HT-29 (cell line): ENCODE measurements at places on chromosomes 1 and 21.

- no peak for DNase-seq
These were observed 79.3 kb downstream of the ADARB1 start for GRCh38 chr21:45153358-45154318.

DNA sequence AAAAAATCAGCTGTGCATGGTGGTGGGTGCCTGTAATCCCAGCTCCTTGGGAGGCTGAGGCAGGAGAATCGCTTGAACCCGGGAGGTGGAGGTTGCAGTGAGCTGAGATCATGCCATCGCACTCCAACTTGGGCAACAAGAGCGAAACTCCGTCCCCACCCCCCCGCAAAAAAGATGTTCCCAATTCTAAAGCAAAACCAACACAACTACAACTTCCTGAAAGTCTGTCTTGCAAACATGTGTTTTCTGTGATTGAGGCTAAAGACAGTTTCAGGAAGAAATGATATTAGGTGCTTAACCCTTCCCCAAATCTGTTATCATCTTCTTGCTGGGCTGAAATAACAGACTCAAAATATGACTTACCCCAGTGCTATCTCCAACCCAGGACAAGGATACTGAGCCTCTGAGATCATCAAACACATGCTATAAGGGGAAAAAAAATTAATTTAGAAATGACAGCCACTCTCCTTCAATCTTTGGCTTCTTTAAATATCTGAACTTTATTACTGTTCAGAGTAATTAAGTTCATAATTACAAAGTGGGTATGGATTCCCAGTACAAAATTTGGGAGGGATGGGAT is 28.5 kb downstream of the SORT1 start:
- DNase-seq: no peak

DNA sequence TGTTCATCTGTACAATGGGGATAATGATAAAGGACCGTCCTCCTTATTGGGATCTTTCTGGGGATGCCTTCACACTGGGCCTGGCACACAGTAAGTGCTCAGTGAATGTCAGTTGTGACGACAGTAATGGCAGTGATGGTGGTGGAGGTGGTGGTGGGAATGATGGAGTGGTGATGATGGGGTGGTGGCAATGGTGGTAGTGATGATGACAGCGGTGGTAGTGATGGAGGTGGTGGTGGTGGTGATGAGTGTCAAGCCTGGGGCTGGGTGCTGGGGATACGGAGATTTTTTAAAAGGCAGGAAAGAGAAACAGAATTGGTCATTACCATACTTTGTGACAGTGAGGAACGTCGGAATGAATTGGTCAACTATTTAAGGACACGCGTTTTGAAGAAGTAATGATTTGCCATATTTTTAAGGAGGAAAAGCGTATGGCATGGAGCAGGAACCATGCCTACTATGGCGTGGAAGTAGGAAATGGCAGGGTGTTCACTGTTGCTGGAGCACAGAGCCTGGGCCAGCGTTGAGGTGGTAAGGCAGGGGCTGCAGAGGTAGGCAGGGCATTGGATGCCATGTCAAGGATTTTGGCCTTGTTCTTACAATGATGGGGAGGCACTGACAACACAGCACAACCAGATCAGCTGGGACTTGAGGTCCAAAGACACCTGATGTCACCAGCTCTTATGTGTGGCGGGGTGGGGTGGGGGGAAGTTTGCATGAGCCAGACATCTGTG is 128.7 kb downstream of the ACTL8 start:
- no peak for DNase-seq

GRCh38 chr1:181514298-181515290 is 31.3 kb downstream of the CACNA1E start:
- no peak for DNase-seq

- peak; percentile 73 for DNase-seq
These were observed 36.9 kb upstream of the HIVEP3 start for GRCh38 chr1:41955461-41956159.

DNA sequence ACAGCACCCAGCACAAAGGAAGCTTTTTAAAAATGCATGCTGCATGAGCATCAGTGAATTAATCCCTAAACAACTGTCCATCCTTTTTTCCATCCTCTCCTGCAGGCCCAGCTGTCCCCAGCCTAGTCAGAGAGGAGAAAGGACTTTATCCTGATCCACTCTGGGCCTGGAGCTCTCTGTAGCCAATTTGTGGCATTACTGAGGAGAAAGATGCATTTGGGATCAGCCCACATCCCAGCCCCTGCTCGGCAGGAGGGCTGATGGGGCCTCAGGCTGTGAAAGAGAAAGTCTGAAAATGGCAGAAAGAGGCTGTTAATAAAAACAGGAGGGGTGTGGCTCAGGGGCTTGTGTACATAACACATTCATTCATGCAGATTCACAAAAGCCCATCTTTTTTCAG is 37.5 kb upstream of the ATP2B4 start:
- no peak for DNase-seq

- DNase-seq: peak; percentile 82
These were observed 29.3 kb upstream of the SRSF10 start for GRCh38 chr1:24009406-24009805.

GRCh38 chr1:65495137-65495536 is 74.7 kb downstream of the LEPR start:
- no peak for DNase-seq

DNA sequence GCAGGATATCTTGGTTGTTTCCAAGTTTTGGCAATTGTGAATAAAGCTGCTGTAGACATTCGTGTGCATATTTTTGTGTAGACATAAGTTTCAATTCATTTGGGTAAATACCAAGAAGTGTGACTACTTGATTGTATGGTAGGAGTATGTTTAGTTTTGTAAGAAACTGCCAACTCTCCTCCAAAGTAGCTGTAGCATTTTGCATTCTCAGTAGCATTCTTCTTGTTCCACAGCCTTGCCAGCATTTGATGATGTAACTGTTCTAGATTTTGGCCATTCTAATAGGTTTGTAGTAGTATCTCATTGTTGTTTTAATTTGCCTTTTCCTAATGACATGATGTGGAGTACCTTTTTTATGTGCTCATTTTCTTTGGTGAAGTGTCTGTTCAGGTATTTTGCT is 38.6 kb upstream of the PLA2G4A start:
- no peak for DNase-seq

DNA sequence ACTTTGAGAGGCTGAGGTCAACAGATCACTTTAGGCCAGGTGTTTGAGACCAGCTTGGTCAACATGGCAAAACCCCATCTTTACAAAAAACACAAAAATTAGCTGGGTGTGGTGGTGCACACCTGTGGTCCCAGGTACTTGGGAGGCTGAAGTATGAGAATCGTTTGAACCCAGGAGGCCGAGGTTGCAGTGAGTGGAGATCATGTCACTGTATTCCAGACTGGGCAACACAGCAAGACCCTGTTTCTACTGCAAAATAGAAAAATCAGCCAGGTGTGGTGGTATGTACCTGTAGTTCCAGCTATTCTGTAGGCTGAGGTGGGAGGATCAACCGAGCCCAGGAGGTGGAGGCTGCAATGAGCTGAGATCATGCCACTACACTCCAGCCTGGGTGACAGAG is 4.2 kb upstream of the INTS3 start:
- DNase-seq: no peak

GRCh38 chr21:36791695-36792470 is 93.0 kb downstream of the SIM2 start:
- DNase-seq: no peak

DNA sequence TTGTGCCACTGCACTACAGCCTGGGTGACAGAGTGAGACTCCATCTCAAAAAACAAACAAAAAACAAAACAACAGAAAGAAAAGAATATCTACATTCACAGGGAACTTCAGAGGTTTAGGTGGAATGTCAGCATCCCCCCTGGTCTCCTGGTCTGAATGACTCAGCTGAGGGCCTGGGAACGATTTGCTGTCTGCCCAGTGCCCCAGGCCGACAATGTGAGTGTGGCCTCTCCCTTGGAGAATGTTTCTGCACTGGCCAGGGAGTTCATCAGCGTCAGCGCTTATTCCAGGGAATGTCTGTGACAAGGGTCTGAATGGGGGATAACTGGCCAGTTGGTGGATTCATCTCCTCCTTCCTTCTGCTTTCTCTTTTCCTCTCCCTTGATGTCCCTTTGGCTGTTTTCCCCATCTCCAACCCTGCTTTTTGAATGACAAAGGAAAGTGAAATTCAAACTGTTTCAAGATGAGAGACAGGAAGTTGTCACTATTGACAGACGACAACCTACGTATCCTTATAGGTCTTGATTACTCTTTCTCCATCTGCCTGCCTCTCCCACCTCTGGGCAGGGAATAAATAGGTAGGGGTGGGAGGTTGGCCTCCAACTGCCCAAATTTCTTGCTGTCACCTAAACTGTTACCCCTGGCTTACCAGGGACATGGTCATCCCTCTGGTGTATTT is 213.1 kb downstream of the HHAT start:
- DNase-seq: no peak
